ENCODE measurements at places on chromosomes 3 and 15.

DNA sequence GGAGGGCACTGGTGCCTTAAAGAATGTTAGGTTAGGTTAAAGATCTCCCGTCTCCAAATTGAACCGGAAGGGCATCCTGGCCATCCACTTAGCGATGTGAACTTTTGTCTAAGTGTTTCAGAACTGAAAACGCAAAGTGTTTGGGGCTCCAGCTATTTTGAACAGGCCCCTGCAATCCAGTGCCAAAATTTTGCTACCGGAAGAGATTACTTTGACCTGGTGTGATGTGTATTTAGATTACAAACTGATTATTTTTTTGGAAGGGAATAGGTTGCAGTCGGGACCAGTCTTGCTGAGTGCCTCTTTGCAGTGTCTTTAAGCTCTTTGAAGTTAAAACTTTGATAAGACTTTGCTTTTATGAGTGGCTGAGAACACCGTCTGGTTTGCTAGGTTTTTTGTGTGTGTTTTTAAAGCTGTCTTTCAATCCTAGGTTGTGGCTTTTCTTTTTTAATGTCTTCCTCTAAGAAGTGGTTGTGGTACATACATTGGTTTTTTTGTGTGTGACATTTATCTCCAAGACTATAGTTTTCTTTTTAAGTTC, 179.6 kb downstream of the OR4M2 start:
- DNase-seq: no peak

GRCh38 chr3:35184775-35185174, 454.6 kb upstream of the ARPP21 start:
- no peak for DNase-seq

GRCh38 chr15:93265111-93265556, 176.1 kb upstream of the RGMA start:
- no peak for DNase-seq

- no peak for DNase-seq
Measured at GRCh38 chr3:155843569-155843968, 10.7 kb downstream of the SLC33A1 start.

GRCh38 chr3:195929452-195929851, 21.1 kb upstream of the TNK2 start:
- no peak for DNase-seq

DNA sequence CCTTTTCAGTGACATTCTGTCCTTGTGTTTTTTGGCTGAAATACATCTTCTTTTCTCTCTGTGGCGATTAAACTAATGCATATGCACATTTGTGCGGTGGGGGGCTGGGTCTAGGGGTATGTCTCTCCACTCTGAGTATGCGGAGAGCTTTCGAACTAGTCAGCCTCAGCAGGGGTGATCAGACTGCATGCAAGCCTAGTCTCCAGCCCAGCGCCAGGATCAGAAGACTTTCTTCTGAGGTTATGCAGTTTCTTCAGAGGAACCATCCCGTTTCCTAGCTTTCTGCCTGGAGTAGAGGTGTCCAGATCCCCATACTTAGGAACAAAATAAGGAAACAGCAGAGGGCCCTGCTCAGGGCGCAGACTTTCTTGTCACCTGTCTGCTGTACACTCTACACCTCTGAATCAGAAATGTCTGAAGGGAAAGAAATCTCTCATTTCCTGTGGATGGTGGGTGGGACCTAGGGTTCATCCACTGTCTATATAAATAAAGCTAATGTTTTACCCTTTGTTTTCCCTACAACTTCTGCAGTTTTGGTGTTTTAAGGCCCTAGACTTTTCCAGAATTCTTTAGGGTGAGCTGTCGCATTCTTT, 230.4 kb downstream of the ABHD5 start:
- no peak for DNase-seq

DNA sequence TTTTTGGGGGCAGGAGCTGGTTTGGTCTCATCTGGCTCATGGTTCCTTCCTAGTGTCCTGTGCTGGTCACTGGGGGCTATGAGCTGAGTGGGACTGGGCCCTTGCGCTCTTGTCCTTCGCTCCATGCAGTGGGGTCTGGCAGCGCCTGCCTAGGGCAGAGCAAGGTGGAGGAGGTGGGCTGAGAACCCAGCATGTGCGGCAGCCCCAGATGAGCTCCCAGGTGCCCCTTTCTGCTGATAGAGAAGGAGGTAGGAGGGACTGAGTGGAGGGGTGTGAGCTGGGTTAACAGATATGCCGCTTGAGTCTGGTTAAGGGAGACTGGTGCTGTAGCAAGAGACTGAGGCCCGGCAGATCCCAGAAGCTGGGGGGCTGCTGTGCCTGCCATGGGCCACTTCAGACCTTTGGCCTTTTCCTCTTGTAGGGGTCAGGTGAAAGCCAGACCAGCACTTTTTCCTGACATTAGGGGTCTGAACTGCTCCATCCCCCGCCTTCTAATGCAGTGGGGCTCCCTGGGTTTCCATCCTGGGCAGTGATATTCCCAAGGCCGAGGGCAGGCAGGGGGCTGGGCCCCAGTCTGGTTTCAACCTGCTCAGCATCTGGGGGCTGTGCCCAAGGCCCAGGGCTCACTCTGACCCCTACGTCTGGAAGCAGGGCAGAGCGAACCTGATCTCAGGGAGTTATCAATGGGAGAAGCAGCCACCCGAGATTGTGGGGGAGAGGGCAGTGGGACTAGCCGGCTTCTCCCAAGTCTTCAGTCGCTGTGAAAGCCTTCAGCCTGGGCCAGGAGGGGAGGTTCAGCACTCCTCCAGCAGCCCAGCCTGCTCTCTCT, 62.9 kb upstream of the PRR23C start:
- no peak for DNase-seq

DNA sequence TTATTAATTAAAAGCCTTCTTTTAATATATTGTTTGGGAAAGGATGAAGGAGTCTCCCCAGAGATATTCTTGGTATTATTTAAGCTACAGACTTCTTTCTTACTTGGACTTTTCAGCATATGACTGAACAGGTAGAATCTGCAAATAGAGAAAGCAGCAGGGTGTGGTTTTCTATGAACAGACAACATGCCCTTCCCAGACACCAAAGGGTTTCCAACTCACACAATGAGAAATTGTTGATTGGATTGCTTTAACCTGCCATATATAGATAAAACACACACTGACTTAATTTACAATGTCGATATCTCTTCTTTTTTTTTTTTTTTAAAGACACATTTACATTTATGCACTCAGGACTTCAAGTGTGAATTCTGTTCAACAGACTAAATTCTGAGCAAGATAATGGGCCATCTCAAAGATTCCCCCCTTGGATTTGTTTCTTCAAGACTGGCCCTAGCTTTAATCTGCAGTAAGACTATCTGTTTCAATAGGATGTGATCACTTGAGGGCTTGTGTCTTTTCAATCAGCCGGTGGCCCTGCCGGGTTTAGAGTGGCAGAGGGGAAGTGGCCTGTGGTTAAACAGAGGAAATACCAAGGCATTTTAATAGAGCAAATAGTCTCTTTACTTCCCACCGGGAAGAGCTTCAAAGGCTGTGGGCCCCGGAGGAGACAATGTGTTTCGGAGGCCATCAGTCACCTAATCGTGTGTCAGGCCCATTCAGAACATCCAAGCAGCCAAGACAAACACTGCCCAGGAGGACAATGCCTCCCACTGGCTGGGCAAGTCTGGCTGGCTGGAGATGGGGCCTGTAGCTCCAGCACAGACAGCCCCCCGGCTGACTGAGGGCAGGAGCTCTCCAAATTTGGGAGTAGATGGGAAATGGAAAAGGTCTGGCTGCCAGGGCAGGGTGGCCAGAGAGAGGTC, 6.1 kb downstream of the IL17RD start:
- DNase-seq: no peak

- no peak for DNase-seq
Measured at GRCh38 chr3:190892395-190892902, 30.0 kb upstream of the GMNC start.

- DNase-seq: peak; percentile 7
Measured at GRCh38 chr15:51842852-51843737, 13.6 kb downstream of the TMOD3 start.

DNA sequence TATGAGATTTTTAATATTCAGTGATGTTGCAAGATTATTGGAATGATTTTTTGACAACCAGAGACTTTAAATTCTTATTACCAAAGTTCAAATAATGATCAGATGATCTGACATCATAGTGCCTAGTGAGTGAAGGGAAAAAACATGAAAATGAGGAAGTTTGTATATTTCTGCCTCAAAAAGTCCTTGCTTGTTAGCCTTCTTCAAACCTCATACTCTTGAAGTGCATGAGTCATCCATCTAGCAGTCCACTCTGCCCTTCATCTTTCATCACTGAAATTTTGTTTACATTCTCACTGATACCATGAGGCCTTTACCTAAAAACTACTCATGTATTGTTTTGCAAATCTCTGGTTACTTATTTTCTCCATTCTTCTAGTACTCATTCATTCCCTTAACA, 23.9 kb upstream of the OR5H6 start:
- no peak for DNase-seq

- no peak for DNase-seq
Measured at GRCh38 chr3:104731074-104731473, 635.6 kb upstream of the ALCAM start.

DNA sequence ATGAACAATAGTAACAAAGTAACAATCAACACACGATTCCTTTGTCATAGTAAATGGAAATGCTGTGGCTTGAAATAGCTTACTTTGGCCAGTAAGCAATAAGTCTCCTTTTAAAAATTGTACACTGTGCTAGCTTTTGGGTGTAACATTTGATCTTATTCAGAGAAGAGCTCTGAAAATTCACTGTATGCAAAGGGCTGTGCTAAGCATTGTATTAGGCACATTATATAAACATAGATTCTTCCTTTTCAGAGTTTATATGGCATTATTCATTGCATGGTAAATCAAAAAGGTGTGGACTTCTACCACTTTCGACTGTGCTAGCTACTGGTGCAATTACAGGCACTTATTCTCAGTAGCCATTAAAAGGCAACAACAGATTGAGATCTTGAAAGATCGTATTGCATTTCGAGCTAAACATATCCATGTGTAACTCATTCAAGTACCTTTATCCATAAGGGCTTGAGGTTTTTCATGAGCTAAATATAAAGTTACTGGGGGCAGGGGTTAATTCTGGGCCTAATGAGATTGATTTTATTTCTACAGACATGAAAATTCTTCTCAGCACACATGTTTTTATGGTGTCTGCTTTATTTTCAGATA, 246.8 kb downstream of the NR1D2 start:
- no peak for DNase-seq

DNA sequence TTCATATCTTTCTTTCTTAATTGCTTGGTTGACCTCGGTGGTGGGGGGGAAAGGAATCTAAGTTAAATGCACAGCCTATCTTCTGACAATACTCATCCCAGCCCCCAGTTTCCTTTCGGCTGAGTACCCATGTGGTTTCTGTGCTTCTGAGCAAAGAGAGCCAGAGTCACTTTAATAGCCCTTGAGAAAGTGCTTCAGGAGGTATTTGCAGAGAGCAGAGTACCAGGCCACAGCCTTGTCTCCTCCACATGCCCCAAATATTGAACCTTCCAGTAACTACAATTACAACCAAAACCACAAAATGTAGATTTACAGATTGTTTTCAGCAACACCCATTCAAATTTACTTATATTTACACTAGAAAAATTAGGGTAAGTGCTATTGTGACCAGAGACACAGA, 647.4 kb downstream of the NR2F2 start:
- DNase-seq: no peak

DNA sequence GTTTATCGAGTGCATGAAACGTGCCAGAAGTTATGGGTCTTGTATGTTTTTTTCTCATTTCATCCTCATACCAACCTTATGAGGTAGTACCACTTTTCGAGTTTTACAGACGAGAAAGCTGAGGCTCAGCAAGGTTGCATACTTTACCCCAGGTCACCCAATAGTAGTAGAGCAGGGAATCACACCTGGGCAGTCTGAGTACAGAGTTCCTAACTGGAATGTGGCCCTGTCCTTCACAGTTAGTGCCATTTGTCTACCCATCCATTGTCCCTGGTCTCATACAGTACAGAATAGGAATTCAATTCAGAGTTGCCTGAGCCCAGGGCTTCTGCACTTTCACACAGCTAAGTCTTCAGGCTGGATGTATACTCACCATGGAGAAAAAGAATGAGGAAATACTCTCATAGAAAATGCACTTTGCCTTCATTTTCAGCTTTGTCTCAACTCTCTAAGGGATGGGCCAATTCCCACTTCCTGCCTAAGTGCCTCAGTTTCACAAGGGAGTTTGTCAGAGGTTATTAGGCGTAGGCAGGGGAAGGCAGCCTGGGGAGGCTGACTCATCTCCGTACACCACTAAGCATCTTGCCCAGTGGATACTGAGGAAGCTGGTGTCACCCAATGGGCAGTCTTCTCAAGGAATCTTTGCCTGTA, 93.2 kb downstream of the TMEM212 start:
- DNase-seq: peak; percentile 19

- DNase-seq: no peak
Measured at GRCh38 chr3:74906181-74906580, 291.7 kb upstream of the CNTN3 start.

DNA sequence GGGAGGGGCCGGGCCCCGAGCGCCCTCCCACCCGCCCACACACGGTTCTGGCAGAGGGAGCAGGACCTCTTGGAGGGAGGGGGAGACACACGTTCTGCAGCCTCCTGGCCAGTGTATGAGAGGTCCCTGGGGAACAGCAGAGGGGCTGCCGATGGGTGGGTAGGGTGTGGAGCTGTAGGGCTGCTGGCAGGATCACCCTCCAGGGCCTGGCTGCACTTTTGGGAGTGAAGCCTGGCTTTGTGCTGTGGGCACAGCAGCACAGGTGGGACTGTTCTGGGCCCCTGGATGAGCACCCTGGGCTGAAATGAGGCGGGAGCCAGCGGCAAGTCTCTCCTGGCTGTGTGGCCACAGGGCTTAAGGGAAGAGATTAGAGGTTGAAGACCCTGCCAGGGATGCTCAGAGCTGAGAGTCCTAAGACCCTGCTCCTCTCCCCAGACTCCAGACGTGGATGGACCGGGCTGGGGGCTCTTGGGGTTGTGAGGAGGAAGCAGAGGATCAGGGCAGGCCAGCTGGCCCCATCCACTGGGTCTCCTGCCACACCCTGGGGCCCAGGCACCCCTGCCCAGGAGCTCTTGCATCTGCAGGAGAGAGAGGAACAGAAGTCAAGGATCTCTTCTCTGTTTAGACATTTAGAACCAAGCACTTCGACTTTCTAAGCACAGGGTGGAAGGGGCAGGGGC, 45.2 kb downstream of the RGMA start:
- no peak for DNase-seq

DNA sequence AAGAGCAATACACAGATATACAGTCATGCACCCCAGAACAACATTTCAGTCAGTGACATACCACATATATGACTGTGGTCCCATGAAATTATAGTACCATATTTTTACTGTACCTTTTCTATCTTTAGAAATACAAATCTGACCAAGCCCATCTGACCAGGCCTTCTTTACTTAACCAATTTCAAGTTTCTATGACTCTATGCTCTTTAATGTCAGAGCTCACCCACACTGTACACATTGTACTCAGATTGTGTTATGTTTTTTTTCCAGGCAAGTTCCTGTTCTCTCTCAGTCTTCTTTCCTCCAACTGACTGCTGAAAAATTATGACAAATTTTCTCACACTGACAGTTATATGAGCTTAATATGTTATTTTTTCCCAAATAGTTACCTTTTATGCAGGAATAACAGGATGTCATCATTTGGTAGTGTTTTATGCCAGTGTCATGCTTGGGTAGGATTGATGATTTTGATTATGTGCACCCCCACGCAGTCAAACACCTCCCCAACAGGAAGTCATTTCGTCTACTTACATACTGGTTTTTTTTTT, 8.0 kb upstream of the CBLB start:
- no peak for DNase-seq
